GM13976 (cell line): ENCODE measurements at places on chromosomes 3 and 15.
A peak's percentile ranks its signal among the peaks of the same experiment; 100 is the strongest.

GRCh38 chr3:124887177-124887931, at the start of gene ITGB5:
Gene ITGB5 (minus strand): TSS chr3:124887365. CDS start chr3:124887000, 365 bp downstream.
- peak; percentile 76 for DNase-seq

- DNase-seq: no peak
Measured at GRCh38 chr3:113983544-113983943, 35.7 kb downstream of the ZDHHC23 start.

- no peak for DNase-seq
Measured at GRCh38 chr3:42230860-42231259, 35.1 kb downstream of the CCK start.

- DNase-seq: peak; percentile 44
Measured at GRCh38 chr15:79185199-79185598, 94.6 kb upstream of the RASGRF1 start.

- no peak for DNase-seq
Measured at GRCh38 chr3:53823956-53824657, 22.1 kb downstream of the CHDH start.

DNA sequence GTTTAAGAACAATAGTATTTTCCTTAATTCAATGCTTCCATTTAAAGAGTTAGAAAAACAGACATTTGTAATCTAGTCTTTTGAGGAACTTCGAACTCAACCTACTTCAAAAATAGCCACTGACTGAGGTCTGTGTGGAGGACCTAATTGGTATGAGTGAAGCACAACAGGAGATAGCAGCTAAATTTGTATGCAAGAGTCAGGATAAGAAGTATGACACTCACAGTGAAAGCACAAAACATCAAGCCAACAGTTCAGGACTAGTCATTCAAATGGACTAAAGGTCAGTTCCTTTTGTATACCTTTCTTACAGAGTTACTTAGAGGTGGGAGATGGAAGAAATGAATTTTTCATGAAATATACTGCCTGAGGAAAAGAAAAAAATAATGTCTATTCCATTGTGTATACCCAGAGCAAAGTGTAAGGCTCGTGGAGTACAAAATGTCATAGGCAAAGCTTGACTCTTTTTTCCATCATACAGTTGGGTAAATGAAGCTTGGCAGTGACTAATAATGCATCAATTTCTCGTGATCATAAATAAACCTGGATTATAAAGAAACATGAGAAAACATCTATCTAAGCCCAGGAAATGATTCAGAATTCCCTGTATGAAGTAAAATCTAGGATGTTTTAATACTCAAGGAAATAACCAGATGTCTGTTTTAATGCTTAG, 1005.2 kb upstream of the CADM2 start:
- no peak for DNase-seq

DNA sequence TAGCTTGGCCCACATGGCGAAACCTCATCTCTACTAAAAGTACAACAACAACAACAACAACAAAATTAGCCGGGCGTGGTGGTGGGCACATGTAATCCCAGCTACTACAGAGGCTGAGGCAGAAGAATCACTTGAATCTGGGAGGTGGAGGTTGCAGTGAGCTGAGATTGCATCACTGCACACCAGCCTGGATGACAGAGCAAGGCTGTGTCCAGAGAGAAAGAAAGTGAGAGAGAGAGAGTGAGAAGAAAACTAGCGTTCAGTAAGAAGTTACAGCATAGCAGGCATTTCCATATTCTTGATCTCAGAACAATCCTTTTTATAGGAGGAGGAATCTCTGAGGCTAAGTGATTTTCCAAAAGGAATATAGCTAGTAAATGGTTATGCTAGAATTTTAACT, 1076.1 kb downstream of the AGBL1 start:
- no peak for DNase-seq

- DNase-seq: no peak
Measured at GRCh38 chr15:98655732-98656131, 7.4 kb downstream of the IGF1R start.

DNA sequence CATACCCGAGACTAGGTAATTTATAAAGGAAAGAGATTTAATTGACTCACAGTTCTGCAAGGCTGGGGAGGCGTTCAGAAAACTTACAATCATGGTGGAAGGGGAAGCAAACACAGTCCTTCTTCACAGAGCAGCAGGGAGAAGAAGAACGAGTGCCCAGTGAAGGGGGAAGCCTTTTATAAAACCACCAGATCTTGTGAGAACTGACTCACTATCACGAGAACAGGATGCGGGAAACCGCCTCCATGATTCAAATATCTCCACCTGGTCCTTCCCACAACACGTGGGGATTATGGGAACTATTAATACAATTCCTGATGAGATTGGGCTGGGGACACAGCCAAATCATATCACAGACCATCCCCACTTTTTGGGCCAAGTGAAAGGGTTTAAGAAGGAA, 58.8 kb upstream of the CTXND1 start:
- DNase-seq: no peak

- peak; percentile 82 for DNase-seq
Measured at GRCh38 chr3:126522363-126522788, 1.6 kb upstream of the CHST13 start.

- DNase-seq: no peak
Measured at GRCh38 chr3:176974279-176974678, 223.0 kb downstream of the TBL1XR1 start.

- no peak for DNase-seq
Measured at GRCh38 chr15:42011074-42011473, 9.8 kb downstream of the PLA2G4E start.

DNA sequence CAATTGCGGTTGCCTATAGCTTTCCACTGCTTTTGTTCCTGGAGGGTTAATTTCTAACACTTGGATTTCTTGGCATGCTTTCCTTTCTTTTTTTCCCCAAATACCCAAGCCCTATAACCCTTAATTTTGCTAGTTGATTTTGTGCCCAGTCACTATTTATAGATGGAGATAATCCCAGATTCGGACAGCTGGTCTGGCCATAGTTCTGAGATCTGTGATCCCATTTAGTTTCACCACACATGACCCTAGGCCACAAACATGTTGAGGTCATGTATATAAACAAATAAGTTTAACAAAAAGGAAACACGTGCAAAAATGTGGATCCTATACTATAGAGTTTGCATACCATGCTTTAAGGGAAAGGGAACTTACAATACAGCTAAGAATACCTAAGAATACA, 111.4 kb downstream of the ZMAT3 start:
- DNase-seq: no peak

DNA sequence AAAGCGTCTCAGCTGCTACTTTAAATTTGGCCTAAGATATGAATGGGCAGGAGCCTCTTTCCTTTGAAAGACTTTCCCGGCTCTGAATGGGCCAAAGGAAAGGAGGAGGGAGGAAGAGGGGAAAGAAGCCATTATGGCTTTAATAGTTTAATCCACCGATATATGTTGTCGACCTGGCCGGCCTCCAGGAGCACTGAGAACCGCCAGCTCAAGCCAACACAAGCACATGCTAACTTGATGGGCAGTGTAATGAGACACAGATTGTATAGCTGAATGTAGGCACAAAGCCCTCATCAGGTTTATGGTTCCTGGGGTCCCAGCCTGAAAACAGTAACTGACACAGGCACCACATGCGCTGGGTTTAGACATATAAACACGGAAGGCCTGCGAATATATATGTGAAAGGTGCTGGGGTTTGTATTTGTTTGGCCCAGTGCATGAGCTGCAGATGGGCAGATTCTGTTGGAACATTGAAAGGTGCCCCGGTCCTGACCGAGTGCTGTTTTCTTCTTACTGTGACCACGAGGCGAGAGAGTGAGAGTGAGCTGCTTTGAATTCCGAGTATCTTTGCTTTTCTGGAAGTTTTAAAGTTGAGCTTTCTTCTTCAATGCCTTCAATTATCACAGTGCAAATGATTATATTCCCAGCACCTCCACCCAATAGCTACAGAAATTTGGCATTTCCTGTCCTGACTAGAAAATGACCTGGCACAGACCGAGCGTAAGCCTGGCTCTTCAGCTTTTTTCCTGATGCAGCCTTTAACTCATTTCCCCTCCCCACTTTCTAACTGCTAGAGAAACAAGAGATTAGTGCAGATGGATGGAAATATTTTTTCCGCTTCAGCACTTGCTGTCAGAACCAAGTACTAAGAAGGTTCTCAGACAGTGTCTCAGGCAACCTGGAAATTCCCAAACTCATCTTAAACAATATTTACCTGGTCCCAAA, 267.3 kb downstream of the RORA start:
- DNase-seq: no peak

DNA sequence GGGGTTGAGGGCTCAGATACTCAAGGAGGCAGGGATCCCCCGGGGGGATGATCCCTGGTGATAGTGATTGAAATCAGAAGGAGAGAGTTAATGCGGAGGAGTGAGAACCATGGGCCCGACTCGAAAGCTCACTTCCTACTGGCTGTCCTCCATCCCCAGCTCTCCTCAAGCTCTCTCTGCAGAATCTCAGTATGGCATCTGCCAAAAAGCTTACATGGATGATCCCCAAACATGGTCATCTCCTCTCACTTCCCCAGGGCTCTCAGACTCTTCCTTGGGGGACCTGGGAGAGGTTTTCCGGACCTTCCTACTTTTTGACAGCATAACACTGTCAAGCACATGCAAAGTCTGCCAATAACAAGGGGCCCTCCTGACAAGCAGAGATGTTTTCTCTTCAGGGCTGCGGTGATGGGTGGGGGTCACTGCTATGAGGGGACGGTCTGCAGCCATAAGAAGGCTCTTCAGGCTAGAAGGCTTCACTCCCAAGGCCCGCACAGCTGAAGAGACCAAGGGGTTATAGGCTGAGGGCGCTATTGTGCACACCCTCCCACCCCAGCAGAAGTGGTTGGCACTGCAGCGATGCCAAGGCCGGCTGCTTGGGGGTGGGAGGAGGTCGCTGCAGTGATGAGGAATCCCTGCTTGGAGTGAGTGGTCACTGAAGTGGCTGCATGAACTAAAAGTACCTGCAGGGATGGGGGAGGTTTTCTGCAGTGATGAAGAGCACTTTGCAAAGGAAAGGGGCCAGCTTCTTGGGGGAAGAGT, 828 bp upstream of the VWA5B2 start:
- peak; percentile 37 for DNase-seq

GRCh38 chr3:135000465-135000864, 205.4 kb downstream of the EPHB1 start:
- DNase-seq: no peak

DNA sequence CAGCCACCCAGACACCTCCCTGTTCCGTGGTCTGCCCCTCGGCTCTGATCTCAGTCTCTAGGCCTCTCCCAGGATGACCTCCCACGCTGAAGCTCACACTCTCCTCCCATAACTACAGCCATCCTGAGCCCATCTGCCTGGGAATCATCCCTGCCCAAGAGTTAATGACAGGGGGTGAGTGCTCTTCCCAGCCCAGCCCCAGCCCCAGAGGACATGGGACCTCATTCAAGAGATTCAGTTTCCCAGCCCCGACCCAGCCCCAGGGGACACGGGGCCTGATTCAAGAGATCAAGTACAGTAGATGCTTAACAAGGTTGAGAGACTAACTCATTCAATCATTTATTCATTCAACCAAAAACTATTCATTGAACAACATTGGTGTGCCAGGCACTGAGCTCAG, 272.0 kb downstream of the XXYLT1 start:
- DNase-seq: no peak

- no peak for DNase-seq
Measured at GRCh38 chr3:120652896-120653545, 29.0 kb downstream of the HGD start.

DNA sequence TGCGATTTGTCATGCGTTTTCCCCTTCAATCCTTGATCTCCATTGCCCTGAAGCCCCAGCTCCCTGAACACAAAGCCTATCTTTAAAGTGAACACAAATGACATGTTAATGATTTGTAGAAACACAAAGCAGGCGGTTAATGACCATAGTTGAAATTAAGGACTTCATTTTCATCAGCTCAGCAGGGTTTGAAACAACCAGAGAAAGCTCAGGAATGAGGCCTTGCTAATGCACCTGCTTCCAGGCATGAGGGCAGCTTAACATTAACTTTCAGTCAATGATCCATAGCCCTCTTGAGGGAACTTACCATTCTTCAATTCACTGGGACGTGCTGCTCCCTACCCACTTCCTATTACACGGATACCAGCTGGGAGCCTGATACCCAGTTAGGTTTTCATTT, 427.2 kb upstream of the CBLB start:
- DNase-seq: no peak

GRCh38 chr3:43378066-43378935, 92.0 kb downstream of the SNRK start:
- peak; percentile 78 for DNase-seq

- peak; percentile 25 for DNase-seq
Measured at GRCh38 chr3:29683018-29683993, 402.4 kb downstream of the RBMS3 start.

GRCh38 chr3:30522476-30522875, 83.9 kb upstream of the TGFBR2 start:
- DNase-seq: no peak

DNA sequence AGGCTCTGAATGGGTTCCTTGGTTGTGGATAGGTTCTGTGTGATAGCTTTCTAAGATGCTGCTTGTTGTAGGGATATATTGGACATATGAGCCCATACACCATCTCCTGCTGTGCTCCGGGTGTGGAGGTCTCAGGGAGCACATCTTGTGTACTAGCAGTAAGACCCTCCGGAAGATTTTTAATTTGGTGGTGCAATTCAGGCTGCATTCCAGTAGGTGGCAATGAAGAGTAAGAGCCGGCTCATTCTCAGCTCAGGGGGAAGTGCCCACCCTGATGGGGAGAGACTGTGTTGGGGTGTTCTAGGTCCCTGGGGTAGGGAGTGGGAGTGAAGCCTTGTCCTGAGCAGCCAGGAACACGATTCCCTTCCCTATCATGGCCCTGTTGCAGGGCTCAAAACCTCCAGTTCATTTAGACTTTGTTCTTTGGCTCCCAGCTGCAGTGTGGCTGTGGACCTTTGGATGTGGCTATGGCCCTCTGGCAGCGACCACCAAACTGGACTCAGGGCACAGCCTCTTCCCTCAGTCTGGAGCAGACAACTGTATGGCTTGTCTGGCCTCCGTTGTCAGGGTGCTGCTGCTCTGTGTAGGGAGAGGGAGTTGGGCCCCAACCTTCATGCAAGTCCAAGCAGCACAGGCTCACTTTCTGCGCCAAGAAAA, 104.7 kb downstream of the UNC13C start:
- DNase-seq: peak; percentile 27

- no peak for DNase-seq
Measured at GRCh38 chr15:77342807-77343206, 77.1 kb downstream of the PEAK1 start.

DNA sequence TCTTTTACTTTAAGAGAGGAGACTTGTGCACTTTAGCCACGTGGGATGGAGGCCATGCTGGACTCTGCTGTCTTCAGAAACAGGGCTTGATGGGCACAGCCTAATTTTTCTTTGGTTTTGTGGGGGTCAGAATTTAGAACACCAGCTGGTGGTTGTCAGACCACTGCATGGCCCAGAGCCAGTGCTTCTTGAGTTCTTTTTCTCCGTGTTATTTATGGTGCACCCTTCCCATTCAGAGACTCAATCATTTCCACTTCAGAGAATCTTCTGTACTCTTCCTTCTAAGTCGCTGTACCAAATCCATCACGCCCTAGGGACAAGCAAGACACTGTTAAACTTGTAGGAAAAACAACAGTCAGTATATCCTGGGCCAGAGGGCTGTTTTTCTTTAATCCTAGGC, 20.1 kb downstream of the PRR23A start:
- DNase-seq: no peak

- no peak for DNase-seq
Measured at GRCh38 chr3:20235796-20236195, 49.8 kb upstream of the SGO1 start.
